Renal pelvis (tissue), 12 donors: ENCODE measurements at places on chromosomes 12 and 14.
A peak's percentile ranks its signal among the peaks of the same experiment; 100 is the strongest.

DNA sequence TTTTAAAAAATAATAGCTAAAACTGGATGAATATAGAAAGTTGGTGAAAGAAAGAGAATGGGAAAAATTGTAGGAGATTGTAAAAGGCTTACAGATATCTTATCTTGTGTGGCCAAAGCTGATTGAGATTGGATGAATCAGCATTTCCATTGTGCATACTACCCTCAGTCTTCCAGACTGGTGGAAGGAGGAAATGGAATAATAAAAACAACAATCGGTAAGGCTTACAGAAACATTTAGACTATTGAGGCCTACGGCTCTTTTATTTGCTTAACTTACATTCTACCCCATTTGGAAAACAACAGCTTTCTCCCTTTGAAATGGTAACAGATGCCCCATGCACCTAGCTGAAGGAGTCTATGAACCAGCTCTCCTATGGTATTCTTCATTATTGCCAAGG lies 129.8 kb downstream of the PTPRB start:
- DNase-seq = no peak

DNA sequence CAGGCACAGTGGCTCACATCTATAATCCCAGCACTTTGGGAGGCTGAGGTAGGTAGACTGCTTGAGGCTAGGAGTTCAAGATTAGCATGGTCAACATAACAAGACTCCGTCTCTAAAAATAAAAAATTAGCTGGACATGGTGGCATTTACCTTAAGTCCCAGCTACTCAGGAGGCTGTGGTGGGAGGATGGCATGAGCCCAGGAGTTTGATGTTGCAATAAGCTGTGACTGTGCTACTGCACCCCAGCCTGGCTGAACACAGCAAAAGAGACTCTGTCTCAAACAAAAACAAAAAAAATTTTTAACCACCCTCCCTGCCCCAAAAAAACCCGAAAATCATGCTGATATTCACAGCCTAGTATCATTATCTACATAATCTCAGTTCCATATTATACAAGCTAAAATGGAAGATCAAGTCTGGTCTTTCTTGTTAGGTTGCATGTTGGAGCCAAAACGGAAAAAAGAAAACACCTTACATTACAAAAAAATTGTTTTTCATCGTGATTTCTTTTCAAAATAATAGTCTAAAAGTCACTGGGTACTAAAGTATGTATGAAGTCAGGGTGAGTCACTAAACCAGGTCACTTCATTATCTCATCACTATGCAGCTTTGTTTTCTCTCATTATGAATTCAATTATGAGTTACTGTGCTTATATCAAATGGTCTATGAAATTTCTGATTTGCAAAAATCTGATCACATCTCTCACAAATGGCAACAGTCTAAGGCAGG lies 13.8 kb downstream of the GXYLT1 start:
- no peak for DNase-seq

GRCh38 chr12:1592444-1593173 lies 1.8 kb downstream of the FBXL14 start:
- no peak for DNase-seq

DNA sequence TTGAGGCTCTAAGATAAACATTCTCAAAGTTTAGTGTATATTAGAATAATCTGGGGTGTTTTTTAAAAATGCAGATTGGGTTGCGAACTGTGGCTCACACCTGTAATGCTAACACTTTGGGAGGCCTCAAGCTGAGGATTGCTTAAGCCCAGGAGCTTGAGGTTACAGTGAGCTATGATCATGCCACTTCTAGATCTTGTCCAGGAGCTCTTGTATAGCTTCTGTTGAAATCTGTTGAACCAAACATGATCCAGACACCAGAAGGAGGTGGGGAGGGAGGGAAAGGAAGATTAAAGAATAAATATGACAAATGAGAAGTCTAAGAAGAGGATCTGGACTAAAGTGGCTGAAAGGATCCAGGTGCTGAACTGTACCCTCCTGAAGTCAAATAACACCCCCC lies 14.4 kb downstream of the PDE1B start:
- DNase-seq = no peak

GRCh38 chr12:122336015-122336946 lies 70.0 kb upstream of the VPS33A start:
- DNase-seq = no peak

DNA sequence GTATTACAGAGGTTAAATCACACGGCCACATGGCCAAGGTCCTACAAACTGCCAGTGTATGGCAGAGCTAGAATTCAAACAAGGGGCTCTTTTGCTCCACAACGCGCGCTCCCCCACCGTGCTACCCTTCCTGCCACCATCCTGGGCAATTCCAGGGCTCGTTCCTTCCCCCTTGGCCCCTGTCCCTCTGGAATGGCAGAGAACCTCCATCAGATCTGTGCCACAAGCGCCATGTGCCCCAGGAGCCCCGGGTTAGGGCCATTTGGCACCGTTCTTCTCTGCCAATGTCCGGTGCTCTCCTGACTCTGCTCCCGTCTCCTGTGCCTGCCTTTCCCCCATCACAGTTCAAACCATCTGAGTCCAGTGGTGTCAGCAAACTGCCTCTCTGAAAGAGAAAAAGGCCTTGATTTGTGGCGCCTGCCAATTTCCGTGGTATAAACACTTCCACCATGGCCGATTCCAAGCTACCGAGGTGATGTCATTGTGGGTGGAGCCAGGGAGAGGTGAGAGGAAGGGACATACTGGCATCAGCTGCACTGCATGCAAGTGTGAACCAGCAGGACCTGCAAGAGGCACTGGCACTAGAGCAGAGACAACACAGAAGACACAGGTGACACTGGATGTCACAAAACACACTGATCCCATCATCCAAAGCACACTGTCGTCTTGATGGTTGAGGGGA lies 163.1 kb downstream of the CALM1 start:
- no peak for DNase-seq

DNA sequence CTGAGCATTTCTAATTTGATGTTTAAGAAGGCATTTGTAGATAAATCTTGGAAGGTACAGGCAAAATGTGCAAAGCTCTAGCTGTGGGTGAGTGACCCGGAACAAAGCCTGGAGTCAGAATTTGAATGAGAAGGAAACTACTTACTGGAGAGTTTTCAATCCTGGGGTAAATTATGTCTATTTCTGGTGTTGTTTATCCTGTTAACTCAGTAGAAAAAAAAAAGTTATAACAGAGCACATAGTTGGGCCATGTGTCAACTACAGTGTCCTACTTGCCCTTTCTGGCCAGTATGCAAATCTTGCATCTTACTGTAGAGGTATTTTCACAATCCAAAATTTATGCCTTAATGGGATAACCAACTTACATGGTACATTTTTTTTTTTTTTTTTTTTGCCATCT lies 182.3 kb downstream of the SYNE2 start:
- DNase-seq = no peak

DNA sequence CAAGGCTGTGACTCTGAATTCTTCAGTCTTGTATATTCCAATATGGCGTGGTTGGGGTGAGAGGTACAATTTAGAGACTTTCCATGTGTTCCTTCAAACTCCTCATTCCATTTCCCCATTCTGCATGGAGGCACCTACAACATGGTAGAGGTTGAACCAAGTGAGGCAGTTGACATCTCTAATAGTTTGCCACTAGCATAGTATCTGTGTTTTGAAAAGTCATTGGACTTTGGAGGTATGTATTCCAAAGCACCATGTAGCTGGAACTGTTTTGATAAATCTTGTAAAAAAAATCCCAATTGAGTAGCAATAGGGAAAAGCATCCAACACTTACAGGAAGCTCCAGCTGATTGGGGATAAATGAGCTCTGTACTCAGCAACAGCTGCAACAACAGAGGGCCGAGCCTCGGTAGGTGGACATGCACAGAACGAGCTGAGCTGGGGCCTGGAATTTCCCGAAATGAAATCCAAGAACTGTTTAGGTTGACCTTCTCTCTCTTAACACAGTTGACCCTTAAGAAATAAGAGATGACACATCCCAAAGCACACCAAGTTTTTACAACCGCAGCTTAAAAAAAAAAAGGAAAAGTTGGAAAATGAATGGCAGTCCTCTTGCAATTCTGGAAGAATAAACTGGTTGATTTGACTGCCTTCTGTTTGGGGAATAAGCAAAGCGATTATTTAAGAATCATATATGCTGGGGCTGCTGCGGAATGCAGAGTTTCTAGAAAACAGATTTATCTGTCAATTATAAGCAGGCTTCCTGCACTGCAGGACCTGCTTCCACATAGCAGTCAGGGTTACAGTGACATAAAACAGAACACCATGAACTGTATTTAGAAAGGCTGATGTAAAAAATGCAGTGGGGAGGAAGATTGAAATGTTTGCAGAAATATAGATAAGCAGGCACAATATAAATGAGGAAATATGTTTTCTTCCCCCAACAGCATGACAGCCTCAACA lies 194.6 kb upstream of the KRR1 start:
- DNase-seq = peak; percentile 94

GRCh38 chr14:50061664-50062437 lies 54.5 kb downstream of the VCPKMT start:
- peak; percentile 54 for DNase-seq

DNA sequence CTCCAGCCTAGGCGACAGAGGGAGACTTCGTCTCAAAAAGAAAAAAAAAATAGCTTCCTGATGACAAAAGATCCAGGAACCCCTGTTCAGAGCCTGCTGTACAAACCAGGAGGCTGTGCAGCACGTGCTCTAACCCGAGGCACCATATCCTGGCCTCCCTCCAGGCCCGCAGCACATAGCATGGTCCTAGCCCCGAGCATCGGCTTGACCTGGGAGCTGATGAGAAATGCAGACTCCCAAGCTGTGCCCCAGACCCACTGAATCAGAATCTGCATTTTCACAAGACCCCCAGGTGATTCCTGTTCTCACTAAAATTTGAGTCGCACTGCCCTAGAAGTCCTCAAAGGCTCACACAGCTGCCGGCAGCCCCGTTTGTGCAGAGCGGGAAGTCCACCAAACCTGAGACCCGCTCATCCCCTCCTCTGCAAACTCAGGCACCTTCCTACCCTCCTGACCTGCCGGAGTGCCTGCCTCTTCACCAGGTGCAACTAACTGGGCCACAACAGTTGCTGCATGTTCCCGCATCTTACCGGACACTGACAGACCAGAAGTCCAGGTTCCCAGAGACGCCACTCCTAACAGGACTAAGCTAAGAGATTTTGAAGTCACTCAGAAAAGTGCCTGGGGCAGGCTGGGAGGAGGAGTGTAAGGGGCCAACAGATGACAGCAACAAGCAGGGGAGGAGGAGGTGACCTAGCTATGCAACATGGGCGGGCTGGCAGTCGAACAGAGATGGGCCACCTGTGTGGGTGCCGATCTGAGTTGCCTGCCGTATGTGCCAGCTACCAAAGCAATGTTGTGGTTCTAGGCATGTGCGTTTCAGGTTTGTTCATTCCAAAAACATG lies 24.0 kb upstream of the RIN3 start:
- DNase-seq = no peak

DNA sequence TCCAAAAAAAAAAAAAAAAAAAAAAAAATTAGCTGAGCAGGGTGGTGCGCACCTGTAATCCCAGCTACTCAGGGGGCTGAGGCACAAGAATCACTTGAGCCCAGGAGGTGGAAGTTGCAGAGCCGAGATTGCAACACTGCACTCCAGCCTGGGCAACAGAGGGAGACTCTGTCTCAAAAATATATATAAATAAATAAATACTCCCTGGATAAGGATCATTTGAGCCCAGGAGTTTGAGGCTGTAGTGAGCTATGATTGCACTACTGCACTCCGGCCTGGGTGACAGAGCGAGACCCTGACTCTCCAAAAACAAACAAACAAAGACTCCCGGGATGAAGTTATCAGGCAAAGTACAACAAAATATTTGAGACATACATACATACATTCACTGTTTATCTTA lies 3.3 kb upstream of the NAA25 start:
- no peak for DNase-seq

DNA sequence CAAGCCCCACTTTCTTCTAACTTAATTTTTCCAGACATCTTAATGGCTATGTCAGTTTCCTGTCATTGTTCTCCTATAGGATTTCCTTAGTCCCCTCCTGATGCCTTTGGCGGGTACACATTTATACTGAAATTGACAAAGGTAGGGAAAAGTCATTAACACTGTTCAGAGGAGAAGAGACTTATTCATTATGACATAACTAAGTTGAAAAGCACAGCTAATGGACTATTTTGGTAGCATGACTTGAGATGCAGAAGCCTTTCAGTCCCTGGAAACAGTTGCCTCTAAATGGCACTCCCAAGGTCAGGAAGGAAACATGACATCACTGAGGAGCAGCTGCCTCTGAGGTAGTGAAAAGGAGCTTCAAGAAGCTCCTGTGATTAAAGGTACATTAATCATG lies 317.5 kb upstream of the KITLG start:
- DNase-seq = no peak

GRCh38 chr12:62128175-62128975 lies 131.8 kb upstream of the USP15 start:
- DNase-seq = peak; percentile 3

- no peak for DNase-seq
These were observed 38.1 kb downstream of the KLRG1 start for GRCh38 chr12:9027161-9028059.

DNA sequence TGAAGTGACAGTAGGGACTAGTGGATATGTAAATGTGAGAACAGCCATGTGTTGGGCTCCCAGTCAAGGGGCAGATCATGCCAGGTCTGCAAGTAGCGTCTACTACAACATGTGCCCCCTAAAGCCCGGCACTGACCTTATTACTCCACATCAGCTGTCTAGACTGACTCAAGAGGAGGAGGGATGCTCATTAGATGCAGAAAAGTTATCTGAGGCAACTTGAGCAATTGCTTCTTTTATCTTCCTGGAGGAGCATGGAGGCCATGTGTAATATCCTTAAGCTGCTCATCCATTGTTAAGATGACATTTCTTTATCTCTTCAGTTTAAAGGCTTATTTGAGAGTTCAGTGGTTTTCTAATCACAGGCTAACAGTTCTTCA lies 404.7 kb upstream of the FLRT2 start:
- DNase-seq = no peak

DNA sequence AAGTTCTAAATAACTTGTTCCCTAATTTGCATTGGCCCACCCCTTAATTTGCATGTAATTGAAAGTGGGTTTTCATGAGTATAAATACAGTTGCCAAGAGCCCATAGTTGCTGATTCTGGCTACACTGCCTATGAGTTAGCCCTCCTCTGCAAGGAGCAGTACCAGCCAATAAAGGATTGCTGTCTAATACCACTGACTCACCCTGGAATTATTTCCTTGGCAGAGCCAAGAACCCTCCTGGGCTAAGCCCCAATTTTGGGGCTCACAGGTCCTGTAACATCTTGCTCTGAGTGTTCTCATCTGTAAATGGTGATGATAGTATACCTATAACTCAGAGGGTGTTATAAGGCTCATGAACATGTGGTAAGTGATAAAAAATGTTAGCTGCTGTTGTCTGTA lies 6.8 kb downstream of the TTC8 start:
- DNase-seq = no peak

DNA sequence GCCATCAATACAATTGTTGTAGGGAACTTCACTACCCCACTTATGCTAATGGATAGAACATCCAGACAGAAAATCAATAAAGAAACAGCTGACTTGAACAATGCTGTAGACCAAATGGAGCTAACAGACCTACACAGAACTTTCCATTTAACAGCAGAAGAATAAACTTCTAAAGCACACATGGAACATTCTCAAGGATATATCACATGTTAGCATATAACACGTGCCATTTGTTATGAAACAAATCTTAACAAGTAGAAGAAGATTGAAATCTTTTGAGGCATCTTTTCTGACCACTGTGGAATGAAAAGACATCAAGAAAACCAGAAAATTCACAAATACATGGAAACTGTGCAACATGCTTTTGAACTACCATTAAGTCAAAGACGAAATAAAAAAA lies 62.5 kb upstream of the RNU6-8 start:
- no peak for DNase-seq

- DNase-seq = peak; percentile 58
These were observed 691.8 kb downstream of the BCL11B start for GRCh38 chr14:98580131-98580678.
